AG08395 (cell line): ENCODE measurements at places on chromosomes 16 and 17.

GRCh38 chr17:81245665-81246342 is 6.7 kb downstream of the NDUFAF8 start:
- no peak for DNase-seq

GRCh38 chr16:29985271-29985811 is 10.1 kb downstream of the HIRIP3 start:
- DNase-seq = no peak

- no peak for DNase-seq
These were observed 92.4 kb downstream of the YPEL2 start for GRCh38 chr17:59423903-59424302.

GRCh38 chr17:66750781-66751543 is 84.0 kb upstream of the CACNG5 start:
- no peak for DNase-seq

- peak; percentile 54 for DNase-seq
These were observed 224.5 kb downstream of the ZNF423 start for GRCh38 chr16:49631187-49632041.

- peak; percentile 30 for DNase-seq
These were observed 1.4 kb upstream of the STH start for GRCh38 chr17:45997624-45998023.

DNA sequence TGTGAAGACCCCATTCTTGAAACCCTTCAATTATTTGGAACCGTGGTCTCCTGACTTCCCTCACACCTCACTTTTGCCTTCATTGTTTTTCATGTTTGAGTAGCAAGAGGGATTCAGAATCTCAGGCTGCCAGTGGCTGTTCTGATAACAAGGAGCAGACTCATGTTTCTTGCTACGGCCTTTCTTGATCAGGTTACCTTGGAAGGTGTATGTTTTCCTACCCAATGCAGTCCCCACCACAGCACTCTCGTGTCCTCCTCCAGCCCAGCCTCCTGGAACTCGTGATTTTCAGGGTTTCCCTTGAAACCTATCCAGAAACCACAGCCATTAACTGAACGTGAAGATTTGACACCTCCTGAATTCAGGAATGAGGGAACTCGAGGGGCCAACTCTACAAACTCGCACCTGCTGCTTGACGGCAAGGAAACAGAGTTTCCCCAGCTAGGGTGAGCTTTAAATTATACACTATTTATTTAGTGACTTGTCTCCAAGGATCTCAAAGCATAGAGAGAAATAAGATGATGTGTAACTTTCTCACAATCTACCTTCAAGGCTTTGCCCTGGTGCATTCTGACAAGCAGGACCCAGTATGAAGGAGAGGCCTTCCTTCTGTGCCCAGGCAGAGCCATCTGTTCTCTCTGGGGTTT is 1.6 kb downstream of the ZFHX3 start:
- no peak for DNase-seq

GRCh38 chr17:80356231-80356856 is 58.6 kb upstream of the ENDOV start:
- no peak for DNase-seq

GRCh38 chr17:72465191-72466024 is 344.6 kb downstream of the SOX9 start:
- DNase-seq = peak; percentile 53

DNA sequence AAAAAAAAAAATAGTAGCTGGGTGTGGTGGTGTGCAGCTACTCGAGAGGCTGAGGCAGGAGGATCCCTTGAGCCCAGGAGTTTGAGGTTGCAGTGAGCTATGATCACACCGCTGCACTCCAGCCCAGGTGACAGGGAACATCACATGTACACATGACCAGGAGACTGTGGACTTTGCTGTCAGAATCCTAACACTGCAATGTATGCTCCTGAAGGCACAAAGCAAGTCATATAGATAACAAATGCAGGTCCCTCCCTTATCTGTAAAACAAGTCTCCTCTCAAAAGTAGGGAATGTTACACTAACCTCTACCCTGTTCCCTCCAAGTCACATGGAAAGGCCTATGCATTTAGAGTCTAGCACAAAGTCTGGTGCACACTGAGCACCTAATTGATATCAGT is 48.5 kb downstream of the ARHGAP17 start:
- DNase-seq = no peak

DNA sequence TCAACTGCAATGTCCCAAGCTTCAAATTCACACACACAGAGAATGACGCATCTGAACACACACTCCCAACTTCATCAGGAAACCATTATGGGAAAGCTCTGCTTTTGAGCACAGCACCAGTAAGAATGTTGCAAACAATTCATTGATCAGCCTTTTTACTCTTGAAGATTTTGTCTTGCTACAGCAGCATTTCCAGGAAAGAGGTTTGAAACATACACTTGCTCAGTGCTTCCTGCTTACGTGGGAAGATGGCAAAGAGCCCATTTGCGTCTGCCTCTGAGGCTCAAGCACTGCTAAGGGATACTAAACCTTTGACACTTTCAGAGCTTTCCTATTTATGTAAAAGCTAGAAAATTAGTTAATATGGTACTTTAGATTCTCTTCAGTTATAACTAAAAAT is 77.2 kb upstream of the MON1B start:
- DNase-seq = no peak

- no peak for DNase-seq
These were observed 51.8 kb upstream of the CDC42EP4 start for GRCh38 chr17:73363442-73364154.

GRCh38 chr16:72024862-72025382 is 16.4 kb downstream of the DHODH start:
- DNase-seq = no peak

DNA sequence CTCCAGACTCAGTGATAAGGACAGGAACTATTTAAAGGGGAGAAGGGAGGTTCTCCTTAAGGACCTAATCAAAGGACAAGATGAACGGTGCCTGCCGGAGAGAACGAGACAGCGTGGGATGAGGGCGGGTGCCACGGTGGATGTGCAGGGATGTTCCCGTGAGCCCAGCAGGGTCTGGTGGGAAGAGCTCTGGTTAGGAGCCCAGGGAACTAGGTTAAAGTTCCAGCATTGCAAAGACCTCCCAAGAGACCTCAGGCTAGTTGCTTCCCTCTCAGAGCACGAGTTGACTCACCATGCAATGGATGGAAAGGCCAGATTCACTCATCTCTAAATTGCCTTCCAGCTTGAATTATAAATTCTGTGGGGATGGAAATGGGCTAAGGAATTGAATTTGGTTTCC is 14.7 kb downstream of the CCR7 start:
- peak; percentile 85 for DNase-seq

DNA sequence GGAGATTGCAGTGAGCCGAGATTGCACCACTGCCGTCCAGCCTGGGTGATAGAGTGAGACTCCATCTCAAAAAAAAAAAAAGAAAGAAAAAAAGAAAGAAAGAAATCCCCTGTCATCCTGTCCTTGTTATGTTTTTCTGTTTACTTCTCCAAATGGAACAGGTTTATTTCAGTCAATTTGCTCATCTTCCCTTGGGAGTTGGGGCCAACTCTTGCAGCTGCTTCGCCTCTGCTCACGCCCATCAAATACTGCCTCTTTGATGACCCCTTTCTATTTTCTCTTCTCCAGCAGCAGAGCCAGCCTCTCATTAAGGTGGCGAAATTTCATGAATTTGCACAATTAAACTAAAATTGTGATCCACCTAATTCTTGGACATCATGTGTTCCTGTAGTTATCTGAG is 173.4 kb downstream of the ZNF18 start:
- no peak for DNase-seq

DNA sequence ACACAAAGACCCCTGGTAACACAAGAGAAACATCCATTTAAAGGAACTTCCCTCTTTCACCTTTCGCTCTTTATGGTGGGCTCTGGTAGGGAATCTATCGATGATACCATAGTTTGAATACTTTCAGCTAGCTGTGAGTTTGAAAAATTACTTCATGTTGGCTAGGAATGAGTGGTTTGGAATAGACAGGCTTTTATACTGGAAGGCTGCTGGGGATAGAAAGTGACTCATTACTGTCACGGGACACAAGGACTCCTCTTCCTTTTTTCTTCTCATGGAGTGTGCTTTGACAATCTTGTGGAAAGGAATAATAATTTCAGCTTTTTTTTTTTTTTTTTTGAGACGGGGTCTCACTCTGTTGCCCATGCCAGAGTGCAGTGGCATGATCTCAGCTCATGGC is 76.9 kb downstream of the CYB561 start:
- peak; percentile 76 for DNase-seq

DNA sequence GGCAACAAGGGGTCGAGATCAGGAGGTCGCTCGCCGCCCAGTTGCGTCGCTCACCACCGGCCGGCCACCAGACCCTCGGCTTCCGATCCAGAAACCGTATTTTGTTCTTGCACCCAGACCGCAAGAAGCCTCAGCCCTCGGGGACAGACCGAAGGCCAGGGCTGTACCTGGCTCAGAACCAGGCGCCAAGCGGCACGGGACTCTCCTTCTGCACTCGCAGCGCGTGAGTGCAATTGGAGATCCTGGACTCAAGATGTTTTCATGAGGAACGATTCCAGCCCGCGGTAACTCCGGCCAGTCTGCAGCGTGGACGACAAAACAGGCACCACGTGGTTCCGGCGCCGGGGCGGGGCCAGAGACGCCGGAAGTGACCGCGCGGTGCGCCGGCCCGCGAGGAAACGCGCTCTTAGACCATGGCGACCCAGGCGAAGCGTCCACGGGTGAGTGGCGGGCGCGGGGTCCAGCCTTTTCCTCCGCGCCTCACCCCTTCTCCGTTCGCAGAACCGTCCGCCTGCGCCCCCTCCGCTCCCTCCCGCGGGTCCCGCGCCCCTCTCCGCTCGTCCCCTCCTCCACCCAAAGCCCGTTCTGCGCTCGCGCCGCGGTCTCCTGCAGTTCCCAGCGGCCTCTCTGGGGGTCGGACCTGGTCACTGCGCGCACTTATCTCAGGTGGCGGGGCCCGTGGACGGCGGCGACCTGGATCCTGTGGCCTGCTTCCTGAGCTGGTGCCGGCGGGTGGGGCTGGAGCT is at the start of gene SETD6:
Gene SETD6, plus strand, starts transcription at position 393 of the 746 bp plus-strand sequence. Its CDS starts 21 bp downstream, at position 414.
- DNase-seq = peak; percentile 90

DNA sequence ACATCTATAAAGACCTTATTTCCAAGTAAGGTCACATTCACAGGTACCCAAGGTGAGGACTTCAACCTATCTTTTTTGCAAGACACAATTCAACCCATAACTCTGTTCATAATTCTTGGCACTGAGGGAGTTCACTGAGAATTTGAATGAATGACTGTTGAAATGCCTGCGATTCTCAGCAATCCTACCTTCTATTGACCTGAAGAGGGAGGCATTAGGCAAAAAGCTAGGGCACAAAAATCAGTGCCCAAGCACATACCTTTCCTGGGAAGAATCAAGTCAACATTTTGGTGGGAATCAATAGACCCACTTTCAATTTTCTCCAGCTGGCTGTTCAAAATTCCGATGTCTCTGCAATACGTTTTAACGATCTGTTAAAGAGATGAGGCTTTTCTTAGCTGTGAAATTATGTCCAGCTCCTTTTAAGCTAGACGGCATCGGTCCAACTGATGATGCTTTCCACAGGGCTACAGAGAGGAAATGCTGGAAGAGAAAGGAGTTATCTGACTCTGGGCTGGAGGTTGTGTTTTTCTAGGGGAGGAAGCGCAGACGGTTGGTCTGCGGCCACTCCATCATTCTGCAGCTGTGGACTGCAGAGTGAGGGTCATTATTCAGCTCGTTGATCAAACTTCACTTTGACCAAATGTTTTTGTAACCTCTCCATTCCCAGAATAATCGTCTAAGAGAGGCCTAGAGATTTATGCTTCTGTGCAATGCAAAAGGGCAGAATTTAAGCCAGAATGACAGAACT is 25.2 kb downstream of the BCO1 start:
- no peak for DNase-seq

DNA sequence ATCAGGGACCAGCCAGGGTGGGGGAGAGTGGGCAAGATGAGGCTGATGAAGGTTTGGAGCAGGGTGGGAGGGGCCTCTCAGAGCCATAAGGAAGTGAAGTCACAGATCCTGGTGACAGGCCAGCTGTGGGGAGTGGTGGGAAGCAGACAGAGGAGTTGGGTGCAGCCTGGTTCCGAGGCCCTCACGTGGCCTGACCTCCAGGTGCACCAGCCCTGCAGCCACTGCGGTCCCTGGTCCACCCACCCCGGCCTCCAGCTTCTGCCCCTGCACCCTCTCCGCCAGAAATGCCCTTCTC is 3.9 kb upstream of the ZFPM1 start:
- DNase-seq = no peak

DNA sequence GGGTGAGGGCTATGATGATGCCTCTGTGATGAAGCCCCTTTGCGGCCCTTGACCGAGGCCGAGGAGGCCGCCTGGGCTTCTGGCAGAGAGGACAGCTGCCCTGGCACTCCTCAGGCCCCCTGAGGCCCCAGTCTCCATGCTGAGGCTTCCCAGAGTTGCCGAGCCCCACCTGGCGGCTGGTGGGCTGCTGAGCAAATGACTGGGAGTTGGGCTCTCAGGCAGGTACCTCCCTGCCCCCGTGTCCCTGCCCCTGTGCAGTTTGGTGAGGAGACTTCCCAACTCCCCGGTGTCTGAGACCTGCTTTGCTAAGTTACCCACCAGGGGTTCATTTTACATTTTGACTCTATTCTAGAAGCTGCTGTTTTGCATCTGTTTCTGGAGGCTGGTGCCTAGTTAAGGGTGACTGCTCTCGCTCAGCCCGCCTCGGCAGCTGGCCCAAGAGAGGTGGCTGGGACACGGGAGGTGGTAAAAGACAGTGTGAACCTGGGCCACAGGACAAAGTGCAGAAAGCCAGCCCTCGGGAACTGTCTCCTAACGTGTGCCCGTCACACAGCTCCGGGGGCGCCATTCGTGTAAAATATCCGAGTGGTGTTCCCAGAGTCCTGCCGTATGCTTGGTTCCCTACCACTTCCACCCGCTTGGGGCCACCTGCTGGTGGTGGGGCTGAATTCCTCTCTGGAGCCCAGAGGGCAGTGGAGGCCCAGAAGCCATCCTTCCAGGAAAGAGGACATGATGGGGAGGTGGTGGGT is 134.5 kb downstream of the RAB11FIP4 start:
- peak; percentile 42 for DNase-seq

DNA sequence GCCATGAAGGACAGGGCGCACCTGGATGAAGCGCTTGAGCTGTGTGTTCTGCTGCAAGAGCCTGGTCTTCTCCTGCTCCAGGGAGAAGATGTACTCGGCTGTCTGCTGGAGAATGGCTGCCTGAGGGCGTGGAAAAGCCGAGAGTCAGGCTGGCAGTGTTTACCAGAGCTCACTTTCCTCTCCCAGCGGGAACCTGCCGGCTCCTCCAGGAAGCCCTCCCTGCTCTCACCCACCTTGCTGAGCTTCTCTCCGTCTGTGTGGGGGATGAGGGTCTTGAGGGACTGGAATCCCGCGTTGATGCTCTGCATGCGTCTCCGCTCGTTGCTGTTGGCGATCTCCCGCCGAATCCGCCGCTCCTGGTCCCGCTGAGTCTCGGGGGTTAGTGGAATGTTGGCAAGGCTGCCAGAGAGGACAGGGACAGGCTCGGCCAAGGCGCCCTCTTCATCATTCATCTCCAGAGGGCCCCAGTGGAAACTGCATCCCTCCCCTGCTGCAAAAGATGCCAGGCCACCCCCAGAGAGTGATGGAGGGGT is 10.5 kb downstream of the TFAP4 start:
- DNase-seq = no peak

GRCh38 chr16:88681709-88682451 is 4.4 kb downstream of the SNAI3 start:
- no peak for DNase-seq

- no peak for DNase-seq
These were observed 83.8 kb downstream of the ABCC1 start for GRCh38 chr16:16033208-16033717.
